ENCODE measurements at places on chromosomes 7 and 10.

- DNase-seq = no peak
These were observed 202.1 kb upstream of the NFE2L3 start for GRCh38 chr7:25949736-25950487.

DNA sequence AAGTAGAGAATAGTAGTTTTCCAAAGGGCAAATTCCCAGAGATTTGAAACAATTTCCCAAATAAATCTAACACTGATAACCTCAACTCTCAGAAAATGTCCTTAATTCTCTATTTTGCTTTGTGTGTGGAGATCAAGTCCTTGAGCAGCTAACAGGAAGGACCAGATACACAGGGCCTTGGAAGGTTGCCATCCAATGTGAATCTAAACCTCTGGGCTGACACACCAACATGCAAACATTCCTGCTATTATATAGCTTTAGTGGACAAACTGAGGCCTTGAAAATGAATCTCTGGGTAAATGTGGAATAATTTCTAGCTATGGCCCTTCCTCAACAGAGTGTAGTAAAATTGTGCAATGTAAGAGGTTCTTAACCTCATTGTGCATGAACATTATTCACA, 44.1 kb upstream of the PARD3 start:
- peak; percentile 3 for DNase-seq

- DNase-seq = no peak
These were observed 21.0 kb downstream of the NUDT13 start for GRCh38 chr10:73131301-73131700.

- DNase-seq = no peak
These were observed 48.4 kb downstream of the SHH start for GRCh38 chr7:155763691-155764437.

- no peak for DNase-seq
These were observed 478.5 kb upstream of the PODXL start for GRCh38 chr7:132034748-132035416.

DNA sequence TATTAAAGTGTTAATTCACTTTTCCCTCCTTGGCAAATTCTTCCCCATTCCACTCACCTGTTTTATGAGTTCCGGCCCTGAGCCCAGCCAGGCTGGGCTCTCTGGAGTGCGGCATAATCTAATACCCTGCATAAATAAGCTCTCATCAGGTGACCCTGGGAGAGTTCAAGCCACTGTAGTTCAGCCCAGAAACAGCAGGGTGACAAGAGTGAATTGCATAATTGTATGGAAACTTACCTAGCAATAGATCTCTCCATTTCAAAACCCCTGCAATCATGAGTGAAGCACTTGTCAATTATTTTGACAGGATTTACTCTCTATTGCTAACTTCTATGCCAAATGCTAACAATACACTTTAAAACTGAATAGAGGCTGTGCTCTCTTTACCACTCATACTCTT, 94.7 kb downstream of the OSBPL3 start:
- no peak for DNase-seq

DNA sequence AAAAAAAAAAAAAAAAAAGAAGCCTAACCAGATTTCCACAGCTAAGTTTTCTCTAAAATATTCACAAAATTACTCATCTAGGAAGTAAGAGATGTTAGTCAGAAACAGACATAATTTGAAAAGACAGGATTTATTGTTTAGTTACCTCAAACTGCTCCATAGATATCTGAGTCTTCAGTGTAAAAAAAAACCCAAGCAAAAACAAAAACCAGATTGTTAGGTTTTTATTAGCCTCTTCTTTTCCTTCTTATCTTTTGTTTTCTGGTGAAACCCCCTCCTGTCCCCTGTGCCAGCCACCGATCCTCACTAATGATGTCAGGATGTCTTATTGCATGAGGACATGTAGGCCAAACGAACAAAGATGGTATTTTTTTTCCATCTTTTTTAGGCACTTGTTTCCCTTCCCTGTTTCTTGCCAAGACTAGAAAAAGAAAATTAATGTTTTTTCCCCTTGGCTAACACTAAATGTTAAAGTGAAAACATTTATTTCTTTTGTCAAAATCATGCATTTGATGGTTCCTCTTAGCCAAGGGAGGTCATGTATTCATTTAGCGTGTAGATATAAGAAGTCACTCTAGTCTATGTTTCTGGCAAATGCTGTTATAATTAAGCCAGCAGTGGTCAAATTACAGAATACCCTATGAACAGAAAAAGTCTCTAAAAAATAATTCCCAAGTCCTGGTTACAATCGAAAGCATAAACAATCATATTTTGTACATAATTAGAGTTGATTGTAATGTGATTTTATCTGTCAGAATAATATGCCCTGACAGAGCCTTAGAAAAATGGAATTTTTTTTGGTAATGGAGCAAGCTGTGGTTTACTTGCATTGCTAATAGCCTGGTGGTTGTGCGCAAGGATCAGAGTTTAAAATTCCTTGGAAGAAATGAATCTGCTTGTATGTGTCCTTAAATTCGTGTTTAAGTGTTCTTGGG, 702.4 kb upstream of the FZD8 start:
- DNase-seq = no peak

GRCh38 chr10:22042557-22043326, 39.2 kb upstream of the DNAJC1 start:
- no peak for DNase-seq

GRCh38 chr10:65394502-65395297, 1531.1 kb upstream of the LRRTM3 start:
- DNase-seq = no peak

- DNase-seq = no peak
These were observed 106.4 kb upstream of the GPR26 start for GRCh38 chr10:123559823-123560092.

DNA sequence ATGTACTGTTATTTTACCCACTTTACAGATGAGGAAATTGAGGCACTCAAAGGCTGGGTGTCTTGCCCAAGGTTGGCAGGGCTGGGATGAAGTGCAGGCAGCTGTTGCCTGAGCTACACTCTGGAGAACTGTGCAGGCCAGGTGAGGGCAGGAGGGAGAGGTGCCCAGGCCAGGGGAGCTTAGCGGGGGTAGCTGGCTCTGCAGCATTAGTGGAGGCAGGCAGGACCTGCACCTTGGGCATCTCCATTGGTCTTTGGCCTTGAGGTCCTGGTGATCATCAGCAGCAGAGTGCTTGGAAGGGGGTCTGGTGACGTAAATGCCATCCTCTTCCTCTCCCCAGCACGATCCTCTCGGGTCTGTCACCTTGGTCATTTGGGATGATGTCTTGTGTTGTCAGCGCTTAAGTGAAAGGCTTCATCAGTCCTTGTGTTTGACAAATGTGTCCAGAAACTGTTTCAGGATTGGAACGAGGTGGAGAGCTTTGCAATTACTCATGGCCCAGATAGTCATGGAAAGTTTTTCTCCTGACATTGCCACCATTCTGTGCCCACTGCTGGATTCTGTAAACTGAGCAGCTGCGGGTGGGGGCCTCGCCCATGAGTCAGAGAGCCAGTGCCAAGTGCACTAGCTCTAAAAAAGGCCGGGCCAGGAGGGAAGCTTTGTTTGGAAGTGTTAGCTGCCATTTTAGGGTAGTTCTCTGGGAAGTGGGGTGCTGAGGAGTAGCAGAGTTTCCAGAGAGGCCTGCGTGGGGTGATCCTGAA, 47.6 kb downstream of the TSPAN15 start:
- DNase-seq = no peak

DNA sequence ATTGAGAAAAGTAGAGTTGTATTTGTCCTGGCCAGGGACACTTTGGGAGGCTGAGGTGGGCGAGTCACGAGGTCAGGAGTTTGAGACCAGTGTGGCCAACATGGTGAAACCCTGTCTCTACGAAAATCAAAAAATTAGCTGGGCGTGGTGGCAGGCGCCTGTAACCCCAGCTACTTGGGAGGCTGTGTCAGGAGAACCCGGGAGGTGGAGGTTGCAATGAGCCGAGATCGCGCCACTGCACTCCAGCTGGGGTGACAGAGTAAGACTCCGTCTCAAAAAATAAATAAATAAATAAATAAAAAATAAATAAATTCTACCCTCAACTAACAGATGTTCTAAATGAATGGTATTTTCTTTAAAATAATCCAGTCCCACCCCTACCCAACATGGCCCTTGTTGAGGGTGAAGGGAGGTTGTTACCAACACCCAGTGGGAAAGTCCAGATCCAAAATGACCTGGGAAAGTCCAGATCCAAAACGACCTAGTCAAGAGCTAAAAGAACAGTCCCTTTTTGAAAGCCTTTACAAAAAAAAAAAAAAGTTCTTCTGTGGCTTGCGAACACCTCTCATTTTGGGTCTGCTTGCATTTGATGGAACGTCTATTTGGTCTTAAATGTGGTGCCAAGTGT, 16.0 kb downstream of the MXI1 start:
- DNase-seq = no peak

- DNase-seq = no peak
These were observed 129.9 kb upstream of the TNS3 start for GRCh38 chr7:47711776-47712175.

- DNase-seq = no peak
These were observed 32.3 kb downstream of the VIPR2 start for GRCh38 chr7:159112136-159113011.

- no peak for DNase-seq
These were observed 115.7 kb downstream of the KIAA1217 start for GRCh38 chr10:24324651-24325050.

DNA sequence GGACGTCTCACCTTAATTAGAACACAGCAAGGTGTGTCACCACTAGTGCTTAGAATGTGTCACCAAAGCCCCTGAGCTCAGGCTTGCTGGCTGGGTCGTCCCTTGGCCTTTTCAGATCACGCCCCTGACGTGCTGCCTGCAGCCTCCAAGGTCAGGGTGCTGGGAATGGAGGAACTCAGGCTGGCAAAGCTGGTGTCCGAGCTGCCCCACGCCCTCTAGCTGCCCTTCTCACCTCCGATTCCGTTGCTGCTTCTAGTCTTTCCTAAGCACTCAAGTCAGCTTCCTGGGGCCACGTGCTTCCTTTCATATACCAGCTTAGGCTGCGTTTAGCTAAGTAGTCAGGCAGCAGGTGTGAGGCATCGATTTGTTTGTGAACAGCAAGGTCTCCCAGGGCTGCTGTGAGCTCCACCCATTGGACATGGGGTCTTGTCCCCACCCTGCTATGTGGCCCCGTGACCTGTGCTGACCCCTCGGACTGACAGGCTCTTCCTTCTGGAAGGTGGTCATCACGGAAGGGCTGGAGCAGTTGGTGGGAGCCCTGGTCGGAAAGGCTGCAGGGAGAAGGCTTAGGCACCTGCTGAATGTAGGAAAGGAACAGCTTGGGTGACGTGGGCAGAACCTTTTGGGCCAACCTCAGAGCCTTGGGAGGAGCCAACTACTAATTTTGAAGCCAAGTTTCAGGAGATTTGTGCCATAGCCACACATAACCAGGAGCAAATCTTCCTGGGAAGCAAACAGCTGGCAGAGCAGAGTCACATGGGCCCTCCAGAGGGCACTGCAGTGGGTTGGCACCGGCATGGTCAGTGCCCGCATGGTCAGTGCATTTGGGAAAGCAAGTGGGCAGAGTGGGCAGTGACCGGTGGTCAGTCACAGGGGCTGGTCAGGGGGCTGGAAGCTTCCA, 28.8 kb downstream of the VIPR2 start:
- DNase-seq = peak; percentile 13

DNA sequence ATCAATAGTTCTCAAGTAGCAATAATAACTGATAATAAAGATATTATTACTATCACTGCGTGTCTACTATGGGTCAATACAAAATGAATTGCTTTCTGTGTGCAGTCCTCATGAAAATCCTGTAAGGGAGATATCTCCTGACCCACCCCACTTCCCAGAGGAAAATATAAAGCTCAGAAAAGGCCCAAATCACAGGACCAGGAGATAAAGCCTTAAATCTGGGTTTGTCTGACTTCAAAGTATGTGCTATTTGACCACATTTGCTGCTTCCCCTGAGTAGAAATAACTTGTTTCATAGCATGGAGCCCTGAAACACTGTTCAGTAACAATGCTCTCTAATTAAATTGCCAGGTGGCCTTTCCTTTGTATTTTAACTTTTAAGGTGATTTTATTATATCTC, 174.1 kb downstream of the JAZF1 start:
- no peak for DNase-seq

DNA sequence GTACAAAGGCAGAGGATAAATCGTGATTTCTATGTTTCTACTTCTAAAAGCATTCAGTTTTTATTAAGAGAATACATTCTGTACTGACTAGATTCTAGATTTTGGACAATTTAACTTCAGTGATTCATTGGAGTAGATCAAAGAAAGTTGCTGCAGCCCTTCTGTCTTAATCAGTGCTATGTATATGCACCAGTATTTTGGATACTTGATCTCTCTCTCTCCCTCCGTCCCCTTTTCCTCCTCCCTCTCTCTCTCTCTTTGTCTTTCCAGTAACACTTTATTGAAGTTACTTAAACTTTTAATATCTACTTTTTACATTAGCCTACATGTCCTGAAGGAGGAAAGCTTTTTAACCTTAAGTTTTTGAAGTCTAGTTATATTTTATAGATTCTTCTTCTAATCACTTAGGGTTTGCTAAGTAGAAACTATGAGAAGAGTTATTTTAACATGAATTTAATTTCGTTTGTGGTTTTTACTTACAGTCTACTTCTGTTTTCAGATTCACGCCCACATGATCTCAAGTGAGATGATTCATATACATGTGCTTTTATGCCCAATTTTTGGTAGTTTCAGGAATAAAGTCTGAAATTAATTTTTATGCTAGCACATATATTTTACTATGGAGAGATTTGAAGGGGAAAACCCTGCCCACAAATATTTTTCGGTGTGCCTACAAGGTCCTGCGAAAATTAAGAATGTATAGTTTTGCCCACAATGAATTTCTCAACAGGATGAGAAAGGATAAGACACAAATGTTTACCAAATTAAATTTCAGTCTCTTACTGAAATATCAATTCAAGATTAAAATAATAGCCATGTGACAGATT, 9.1 kb downstream of the MDFIC start:
- DNase-seq = no peak

GRCh38 chr7:25124465-25125136, 459 bp downstream of the CYCS start:
- no peak for DNase-seq

DNA sequence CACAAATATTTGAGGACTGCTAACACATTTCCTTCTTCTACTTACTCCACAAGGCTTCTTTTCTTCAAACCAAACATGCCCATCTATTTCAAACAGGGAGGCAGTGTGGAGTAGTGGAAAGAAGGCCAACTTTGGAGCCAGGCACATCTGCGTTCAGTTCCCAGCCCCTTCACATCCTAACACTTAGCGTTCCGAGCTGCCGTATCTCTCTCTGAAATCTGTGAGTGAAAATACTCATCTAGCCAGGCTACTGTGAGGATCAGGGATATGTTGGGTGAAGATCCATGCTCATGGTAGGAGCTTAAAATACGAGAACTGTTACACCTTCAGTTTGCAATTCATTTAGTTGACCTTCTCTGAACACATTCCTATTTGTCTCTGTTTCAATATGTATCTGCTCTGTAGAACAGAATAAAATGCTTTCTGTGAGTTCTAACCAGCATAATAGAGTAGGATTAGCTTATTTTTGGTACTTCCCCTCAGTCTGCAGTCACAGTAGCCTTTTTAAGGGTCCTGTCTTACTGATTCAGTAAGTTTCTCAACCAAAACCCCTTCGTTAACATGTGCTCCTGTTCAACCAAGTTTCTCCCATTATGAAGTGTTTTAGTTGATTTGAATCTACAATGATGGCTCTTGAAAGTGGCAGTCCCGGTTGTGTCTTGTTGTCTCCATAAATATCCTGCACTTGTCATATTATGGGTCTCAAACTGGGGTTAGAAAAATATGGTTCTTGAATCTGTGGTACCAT, 3.3 kb upstream of the MEST start:
- no peak for DNase-seq

- no peak for DNase-seq
These were observed 573 bp upstream of the POT1 start for GRCh38 chr7:124930173-124930623.

Data from DMS153 (cell line).